ENCODE measurements at places on chromosomes 6 and 20.

DNA sequence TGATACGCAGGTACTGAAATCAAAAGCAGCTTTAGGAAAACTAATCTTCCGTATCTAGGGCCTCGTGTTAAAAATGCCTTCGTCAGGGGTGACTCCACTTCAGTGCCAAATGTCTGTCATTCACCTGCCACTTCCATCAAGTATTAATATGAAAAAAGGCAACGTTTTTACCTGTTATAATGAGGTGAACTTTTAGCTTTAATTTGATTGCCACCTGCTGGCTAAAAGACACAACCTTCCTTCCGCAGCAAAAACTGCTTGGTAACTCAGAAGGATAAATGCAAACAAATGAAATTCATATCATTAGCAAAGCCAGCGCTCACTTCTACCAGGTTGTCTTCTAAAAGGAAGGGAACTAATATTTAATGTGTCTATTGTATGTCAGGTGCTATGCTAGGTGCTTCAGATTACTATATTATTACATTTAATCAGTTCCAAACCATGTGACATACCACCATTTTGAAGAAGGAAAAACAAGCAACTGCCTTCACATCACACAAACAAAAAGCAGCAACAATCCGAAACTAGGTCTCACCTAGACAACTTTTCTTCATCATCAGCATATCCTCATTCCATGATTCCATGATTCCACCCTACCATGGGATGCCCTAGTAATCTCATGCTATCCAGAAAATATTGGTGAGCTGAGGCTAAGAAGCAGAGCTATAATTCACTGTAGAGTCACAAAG, 20.6 kb upstream of the ARHGAP18 start:
- DNase-seq, result peak; percentile 47

- DNase-seq, result peak; percentile 42
These were observed 3.0 kb downstream of the TSHZ2 start for GRCh38 chr20:52975029-52975732.

GRCh38 chr6:168826726-168827585, 386.0 kb downstream of the SMOC2 start:
- no peak for DNase-seq

DNA sequence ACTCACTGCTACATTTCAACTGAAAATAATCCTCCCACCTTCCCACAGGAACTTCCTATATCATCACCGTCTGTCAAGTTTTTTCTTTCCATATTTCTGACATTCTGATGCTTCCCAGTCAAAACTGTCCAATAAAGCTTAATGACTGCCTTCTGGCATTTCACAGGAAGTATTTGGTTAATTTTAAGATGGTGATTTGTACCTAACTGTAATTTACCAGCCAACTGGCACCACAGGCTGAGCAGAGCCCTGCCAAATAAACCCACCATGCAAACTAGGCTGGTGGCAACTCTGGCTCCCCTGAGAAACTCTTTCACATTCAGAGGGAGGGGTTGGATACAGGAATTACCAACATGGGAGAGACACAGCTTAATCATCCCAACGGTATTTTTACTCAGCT, 50.0 kb downstream of the KLHL32 start:
- DNase-seq, result no peak

DNA sequence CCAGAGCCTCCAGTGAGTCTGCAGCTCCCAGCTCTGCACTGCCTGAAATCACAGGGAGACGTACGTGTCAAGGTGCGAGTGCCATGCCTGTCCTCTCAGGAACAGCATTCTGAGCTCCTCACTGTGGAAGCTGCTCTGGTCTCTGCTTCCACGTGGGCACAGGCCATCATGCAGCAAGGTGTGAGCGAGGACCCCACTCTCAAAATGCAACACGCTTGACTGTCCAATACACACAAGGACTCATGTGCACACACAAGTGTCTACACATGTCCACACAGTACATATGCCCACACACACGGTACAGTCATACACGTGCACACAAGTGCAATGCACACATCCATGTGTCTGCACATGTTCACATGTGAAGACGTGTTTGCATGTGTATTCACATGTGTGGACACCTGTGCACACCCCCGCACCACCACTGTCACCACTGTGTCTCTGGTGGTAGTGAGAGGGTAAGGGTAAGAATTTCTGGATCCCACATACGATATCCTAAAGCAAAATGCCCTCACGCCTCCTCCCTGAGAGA, 260.5 kb downstream of the DLL1 start:
- DNase-seq, result no peak

GRCh38 chr20:4084096-4084495, 68.7 kb upstream of the RNF24 start:
- DNase-seq, result no peak

DNA sequence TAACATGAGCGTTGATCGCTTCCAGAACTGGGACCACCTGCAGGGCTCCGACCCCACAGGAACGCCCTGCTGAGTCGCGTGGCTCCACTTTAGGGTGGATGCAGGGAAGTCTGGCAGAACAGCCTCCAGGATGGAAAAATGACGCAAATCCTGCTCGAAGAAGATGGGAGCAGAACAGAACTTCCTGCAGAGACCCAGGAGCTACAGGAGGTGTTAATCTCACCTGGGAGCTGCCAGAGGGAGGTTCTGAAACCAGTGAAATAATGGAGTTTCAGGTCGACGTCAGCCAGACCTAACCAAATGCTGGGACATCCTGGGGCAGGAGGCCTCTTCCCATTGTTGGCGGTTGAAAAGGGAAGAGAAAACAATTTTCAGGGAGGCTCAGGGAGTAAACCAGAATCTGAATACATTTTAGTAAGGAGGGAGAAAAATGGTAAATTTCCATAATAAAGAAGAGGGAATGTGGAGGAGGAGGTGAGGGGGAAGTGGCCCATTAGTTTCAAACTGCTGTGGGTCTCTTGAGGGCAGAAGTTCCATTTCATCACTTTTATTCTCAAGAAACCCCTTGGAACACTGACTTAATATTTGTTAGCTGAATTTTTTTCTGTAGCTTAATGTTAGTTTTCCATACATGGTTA, 558.4 kb upstream of the CDH4 start:
- no peak for DNase-seq

DNA sequence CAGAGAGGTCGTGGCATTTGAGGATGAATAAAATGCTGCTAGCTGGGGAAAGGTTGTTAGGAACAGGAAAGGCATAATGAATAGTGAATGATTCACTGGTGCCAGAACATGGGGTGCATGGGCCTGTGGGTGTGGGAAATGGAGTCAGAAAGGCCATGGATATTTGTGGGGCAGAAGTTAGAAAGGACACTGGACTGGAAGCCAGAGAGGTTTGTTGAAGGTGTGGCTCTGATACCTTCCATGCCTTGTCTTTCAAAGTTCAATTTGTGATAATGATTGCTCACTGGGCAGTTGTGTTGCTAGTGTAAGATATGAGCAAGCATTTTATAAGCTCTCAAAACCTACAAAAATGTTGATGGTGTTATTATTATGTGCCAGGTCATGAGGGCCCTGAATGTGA, 32.7 kb downstream of the LRRC1 start:
- DNase-seq, result no peak

GRCh38 chr6:108676555-108676954, 115.8 kb downstream of the FOXO3 start:
- no peak for DNase-seq

DNA sequence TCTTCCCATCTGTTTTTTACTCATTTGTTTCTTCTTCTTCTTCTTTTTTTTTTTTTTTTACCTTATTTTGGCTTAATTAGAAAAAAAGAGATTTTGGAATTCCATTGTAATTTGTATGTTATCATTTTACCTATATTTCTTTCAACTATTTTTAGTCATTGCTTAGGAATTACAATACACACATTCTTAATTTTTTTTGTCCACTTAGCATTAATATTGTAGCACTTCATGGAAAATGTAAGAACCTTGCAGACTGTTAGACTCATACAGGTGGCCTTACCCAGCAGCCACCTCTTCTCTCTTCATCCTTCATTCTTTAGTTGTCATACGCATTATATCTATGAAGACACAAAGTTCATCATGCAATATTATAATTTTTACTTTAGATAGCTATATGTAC, 5.8 kb upstream of the SLC18B1 start:
- DNase-seq, result no peak

- DNase-seq, result peak; percentile 16
These were observed 57.1 kb downstream of the TNFRSF21 start for GRCh38 chr6:47252633-47253032.

DNA sequence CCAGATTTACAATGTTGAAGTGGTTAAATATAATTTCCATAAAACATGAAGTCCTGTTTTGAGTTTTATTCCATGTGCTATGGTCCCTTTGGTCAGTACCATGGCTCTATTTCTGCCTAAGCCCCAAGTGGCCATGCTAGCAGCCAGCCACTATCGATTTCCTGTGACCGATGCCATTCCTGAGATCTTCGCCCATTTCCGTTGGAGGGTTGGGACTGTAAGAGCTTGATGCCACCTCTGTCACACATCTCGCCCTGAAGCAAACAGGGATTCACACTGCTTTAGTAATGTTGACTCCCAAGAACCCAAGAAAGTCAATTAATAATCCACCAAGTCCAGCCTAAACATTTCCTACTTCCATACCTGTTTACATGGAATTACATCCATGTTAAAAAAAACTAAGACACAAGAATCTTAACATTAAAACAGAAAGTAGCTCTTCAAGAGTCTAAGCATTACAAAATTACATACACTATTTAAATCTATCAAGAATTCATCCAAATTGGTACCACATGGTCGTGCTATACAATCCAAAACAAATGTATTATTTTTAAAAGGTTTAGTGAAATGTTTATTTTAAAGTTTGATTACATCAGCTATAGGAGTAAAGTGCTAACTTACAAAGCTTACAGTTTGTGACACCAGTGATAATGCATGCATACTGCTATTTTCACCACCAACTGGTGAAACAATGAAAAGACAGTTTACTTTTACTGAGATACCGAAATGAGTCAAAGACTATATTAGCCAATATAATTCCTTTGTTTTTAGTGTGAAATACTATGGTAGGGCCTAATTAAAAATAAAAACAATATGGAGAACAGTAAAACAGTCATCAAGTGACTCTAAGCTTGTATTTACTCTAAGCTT, 2.5 kb downstream of the RBM39 start:
- no peak for DNase-seq

DNA sequence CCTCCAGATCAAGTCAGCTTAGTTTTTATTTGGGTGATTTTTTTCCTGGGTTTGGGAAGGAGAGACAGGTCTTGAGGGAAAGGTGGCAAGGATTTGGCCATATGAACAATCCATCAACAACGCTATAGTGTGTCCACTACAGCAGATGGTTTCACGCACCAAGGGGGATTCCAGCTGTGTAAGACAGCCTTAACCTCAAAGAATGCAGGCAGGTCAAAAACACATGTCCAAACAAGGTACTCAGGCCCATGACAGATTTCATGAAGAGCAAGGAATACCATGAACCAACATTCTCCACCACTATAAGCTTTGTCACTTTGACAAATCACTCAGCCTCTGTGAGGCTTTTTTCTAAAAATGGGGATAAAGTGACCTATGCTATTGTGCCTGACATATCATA, 2.0 kb downstream of the AIF1 start:
- DNase-seq, result no peak

DNA sequence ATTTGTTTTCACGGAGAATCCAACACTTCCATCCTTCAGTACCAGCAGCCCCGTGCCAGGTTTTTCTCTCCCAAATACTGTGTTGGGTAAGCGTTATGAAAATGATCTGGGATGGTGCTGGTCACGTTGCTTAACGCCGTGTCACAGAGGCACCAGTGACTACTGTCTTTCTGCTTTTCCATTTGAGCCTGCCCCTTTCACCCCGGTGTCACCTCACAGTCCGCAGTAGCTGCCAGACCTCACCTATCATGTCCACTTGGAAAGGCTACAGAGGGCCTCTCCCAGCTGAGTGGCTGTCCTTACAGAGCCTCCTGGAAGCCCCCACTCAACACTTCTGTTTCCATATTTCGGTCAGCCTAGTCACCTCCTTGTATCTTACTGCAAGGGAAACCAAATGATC, 176.5 kb upstream of the ARID1B start:
- no peak for DNase-seq

GRCh38 chr6:37540390-37540789, 40.7 kb upstream of the CCDC167 start:
- DNase-seq, result no peak

- DNase-seq, result no peak
These were observed 77.7 kb downstream of the ASCC3 start for GRCh38 chr6:100803264-100804045.

- DNase-seq, result no peak
These were observed 127.7 kb downstream of the BFSP1 start for GRCh38 chr20:17403461-17403860.

GRCh38 chr6:122530440-122531046, 58.9 kb upstream of the SERINC1 start:
- peak; percentile 67 for DNase-seq

DNA sequence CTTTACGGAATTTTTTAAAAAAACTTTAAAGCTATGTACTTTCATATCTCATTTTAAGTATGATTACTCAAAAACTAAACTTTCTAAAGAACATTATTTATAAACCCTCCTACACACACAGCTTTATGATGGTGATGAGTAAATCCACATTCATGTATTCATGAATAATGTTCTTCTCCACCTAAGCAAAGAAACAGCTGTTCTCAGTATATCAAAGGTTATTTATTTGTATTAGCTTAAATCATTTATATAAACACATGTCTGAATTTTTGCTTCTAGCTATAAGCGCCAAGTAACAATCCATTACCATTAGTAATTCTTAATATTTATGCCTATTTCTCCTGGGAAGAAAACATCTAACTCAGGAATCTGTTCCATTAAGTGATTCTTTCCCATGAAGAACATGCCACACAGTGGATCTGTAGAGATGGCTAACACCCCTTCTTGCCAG, 63.3 kb downstream of the SMLR1 start:
- DNase-seq, result no peak

DNA sequence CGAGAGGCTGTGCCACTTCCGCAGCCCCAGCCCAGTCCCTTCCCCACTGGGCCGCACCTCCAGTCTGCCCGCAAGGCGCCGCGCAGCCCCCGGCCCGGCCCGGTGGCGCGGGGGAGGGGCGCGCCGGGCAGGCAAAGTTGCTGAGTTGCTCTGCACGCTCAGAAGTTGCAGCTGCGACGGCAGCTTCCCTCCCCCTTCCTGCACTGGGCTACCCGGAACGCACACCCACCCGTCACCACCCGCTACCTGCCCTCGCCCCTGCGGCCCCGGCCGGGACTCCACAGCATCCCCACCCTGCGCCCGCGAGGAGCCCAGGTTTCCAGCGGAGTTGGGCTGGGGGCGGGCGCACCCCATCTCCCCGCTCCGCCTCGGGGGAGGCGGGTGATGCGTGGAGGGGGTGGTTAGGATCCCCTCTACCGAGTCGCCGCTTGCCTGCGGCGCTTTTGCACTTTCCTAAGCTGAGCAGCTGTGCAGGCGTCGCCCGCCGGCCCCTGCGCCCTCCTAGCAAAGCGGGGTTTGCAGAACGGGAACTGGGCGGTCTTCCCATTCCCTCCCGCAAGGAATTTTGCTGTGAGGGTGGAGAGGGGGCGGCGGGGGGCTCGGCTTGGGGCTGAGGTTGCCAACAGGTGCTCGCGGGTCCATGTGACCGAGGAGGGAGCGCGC, 55.9 kb upstream of the RREB1 start:
- DNase-seq, result peak; percentile 55

DNA sequence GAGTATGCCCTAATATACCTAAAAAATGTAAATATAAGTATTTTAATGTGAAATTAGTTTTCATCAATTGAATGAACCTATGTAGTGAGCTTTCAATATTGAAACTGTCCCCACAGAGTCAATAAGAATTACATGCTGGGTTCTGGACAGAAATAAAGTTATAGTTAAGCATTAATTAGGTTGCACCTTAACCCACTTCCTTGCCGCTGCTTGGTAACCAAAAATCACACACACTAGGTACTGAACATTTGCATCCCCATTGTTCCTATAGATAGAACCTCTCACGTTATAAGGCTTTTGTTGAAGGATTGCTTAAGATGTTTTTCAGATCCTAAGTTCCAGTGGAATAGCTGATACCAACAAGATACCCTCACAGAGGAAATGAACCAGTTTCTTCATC, 237.1 kb upstream of the OPRM1 start:
- no peak for DNase-seq

Measured in activated naive CD4-positive, alpha-beta T cell treated with anti-CD3 and anti-CD28 coated beads for 36 hours (primary cell).